ENCODE measurements at places on chromosomes 13 and 19.
A peak's percentile ranks its signal among the peaks of the same experiment; 100 is the strongest.

GRCh38 chr19:23991170-23991569 lies 76.5 kb downstream of the ZNF726 start:
- no peak for DNase-seq

- DNase-seq = no peak
Measured at GRCh38 chr13:25727810-25728209, 324.0 kb downstream of the SHISA2 start.

DNA sequence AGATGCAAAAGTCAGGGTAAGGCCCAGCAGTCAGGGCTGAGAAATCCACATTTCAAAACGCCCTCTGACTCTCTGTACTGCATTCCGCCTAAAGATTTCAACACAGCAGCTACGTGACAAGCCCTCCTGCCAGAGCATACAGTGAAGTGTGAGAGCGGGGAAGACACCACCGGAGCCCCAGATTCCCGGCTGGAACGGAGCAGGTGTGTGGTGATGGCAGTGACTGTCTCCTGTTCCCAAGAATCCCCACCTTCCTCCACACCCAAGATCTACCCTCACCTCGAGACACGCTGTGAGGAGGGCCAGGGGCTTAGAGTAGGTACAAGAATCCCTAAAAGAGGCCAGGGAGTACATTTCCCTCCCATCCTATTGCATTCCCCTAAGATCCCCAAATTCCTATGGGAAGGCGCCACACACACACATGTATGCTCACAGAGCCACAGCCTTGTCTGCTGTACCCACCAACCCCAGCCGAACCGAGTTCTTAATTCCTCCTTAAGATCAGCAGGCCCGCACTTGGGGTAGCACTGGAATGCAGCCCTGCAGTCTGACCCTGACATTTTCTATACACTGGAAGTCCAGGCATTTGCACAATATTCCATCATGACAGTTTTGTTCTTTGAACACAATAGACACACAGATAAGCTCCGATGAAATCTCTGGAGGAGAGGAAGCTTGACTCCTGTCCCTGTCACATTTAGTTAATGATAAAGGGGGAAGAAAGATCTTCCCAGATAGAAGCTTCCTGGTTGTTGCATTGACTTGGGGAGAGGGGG lies 102.9 kb downstream of the FOXO1 start:
- DNase-seq = no peak

- DNase-seq = no peak
Measured at GRCh38 chr19:15181394-15181793, 19.4 kb downstream of the NOTCH3 start.

- DNase-seq = peak; percentile 92
Measured at GRCh38 chr19:35869327-35870123, 1.2 kb downstream of the APLP1 start.

GRCh38 chr13:73945871-73946270 lies 188.3 kb downstream of the KLF12 start:
- no peak for DNase-seq

DNA sequence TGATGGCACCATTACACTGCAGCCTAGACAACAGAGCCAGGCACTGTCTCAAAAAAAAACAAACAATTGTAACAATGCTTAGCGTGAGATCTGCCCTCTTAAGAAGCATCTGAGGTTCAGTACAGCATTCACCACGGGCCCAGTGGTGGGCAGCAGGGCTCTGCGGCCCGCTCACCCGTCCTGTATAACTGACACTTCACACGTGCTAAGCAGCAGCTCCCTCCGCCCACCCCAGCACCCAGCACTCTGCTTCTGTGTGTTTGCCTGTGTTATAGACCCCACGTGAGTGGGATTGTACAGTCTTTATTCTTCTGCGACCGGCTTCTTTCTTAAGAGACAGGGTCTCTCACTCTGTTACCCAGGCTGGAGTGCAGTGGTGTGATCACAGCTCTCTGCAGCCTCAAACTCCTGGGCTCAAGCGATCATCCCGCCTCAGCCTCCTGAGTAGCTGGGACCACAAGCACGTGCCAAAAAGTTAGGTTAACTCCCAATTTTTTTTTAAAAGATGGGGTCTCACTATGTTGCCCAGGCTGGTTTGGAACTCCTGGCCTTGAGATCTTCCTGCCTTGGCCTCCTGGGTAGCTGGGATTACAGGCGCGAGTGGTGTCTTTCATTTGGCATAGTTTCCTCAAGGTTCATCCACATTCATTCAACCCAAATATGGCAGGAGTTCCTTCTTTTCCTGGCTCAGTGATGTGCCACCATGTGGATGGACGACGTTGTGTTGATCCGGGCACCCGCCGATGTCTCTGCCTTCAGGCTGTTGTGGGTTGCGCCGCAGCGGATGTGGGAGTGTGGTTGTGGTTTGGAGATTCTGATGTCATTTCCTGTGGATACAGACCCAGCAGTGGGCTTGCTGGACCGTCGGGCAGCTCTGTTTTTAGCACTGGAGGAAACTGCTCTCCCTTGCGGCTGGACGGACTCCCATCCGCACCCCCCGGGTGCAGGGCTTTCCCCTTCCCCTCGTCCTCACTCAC lies 170.0 kb downstream of the KDM4B start:
- peak; percentile 86 for DNase-seq

Data from activated effector memory CD4-positive, alpha-beta T cell treated with anti-CD3 and anti-CD28 coated beads, Interleukin-2, amount 50 U/mL, for 16 hours (primary cell).